M059J (cell line): ENCODE measurements at places on chromosomes 5 and 9. TPM values are rescaled to one million over a fixed set of nuclear protein-coding genes. Genes with fewer than 3 reads are reported as not detected.

SPAG8 gene
- 0.86 and 2.3 TPM in 2 replicates for total RNA-seq

F2RL2 gene
- 4.9 and 5.2 TPM in 2 replicates for total RNA-seq

HRCT1 gene
- 1.6 and 3.1 TPM in 2 replicates for total RNA-seq

TMEM171 gene
- total RNA-seq = 0.64 and 2.1 TPM in 2 replicates

NFX1 gene
- 21.4 and 24.5 TPM in 2 replicates for total RNA-seq

GPR150 gene
- 0.34 and 2.4 TPM in 2 replicates for total RNA-seq

ITK gene
- total RNA-seq = 0.10 TPM in 1 of 2 replicates, not detected in the other

GRCh38 chr9:70411930-70412831 lies 2.3 kb downstream of the KLF9 start:
- DNase-seq = peak; percentile 97

DNA sequence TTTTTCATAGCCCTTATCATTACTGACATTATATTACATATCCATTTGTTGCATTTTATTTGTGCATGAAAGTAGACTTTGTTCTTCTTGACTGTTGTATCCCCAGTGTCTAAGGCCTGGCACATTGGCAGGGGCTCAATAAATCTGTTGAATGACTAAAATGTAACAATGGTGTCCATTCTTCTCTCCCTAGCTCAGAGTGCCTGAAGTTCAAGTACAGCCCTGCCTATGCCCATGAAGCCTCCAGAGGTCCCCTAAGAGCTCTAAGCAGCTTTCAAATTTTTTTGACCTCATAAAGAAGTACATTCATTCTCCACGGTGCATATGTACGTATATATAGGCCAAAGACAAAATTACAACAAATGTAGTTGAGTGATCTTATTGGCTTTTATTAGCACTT lies 4.2 kb upstream of the BSPRY start:
- DNase-seq = no peak

DNA sequence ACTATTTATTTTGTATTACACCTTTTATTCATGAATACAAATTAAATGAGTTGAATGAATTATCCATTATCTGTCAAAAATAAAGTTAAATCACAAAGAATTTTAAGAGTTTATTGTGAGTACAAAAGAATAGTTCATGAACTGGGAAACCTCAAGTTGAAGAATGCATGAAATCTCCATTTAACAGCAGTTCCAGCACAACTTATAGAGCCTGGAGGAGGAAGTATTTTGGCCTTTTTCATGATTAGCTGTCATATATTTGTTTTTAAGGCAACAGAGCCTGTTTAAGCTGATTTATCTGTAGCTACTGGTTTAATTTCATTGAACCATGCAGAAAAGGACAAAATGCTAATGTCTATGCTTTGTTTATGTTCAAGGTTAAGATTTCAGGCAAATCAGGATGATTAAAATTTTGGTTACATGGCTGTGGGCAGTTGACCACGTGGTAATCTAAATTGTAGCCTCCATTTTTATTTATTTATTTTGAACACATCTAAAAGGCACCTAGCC lies 12.2 kb downstream of the SPINK1 start:
- no peak for DNase-seq

DNA sequence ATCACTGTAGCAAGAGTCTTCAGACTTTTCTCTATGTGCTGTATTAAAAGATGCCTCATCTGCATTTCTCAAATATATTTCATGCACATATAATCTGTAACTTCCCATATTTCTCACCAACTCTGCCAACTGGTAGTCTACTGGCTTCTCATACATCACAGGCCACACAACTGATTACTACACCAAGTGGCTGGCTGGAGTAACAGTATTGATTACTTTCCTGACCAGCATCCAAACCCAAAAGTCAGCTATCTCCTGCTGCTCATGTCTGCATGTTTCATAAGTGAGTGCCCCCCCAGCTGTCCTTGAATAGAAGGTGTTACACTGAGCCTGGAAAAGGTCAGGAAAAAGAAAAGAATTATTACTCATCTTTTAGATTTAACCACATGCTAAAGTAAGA lies 17.4 kb downstream of the ERCC8 start:
- no peak for DNase-seq

DNA sequence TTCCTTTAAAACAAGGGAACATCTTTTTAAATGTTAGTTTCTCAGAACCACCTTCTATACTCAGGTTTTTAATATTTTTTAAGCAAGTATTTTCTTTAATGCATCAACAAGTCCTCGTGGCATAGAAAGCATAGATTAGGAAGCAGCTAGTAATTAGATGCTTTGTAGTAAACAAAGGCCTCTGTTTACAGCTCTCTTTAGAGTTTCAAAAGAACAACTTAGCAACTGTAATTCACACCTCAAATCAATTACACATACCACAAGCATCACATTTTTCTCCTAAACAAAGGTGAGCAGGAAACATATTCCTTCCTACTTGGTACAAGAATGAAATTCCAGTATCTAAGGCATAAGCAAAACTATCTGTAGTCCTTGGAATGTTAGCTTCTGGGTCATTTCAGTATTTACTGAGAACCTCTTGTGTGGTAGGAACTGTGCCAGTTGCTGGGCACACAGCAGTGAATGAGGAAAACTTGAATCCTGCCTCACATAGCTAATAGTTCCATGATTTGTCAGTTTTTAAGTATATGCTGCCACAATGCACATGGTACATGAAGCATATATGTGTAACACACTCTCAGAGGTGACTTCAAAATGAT lies 249.1 kb downstream of the CEMIP2 start:
- no peak for DNase-seq

- no peak for DNase-seq
Measured at GRCh38 chr5:168147106-168147505, 144.3 kb upstream of the WWC1 start.

DNA sequence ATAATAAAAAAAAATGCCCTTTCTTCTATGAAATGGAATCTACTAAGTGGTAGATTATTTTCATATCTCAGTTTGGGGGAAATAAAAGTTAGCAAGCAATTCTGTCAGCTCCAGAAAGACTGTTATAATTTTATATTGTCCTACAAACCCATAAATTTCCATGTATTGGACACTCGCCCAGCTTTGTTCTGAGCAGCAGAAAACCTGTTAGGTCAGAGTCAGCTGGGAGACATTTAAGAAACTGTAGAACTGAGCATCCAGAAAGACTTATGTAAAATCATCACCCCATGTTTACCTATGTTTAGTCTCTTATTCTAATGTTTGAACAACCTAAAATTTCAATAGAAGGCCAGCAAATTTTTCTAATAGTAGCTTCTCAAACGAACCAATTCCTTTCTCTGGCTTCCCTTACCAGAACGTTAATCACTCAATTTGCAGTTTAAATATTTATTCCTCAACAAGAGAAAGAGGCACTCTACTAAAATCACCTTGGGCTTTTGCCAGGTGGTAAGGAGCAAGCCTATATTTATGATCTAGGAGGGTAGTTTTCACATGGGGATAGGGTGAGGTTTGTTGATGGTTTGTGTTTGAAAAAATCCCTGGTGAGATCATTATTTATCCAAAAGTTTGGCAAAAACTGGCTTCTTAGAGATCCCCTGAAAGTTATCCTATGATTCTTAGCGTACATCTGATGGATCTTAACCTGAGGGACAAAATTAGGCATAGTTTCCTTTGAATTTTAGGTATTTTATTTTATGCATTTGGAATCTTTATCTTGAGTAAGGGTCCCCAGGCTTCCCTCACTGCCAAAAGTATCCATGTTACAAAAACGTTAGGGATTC lies 34.4 kb downstream of the MACROH2A1 start:
- DNase-seq = no peak

DNA sequence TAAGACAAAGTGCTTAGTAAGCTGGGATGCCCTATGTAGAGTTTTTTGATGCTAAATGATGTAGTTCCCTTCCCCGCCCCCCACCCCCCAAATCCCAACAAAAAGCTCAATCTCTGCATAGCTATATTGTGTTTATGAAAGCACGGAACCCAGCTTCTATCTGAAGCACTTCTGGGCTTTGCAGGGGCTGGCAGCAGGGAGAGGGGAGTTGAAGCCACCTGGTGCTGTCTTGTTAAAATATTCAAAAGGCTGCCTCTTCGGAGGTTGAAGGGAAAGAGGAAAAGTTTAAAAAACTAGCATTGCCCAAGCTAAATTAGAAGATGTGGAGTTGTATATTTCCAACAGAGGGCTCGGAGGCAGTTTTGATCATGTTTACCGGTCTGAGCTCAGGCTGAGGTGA lies 5.0 kb upstream of the TNC start:
- DNase-seq = no peak

GRCh38 chr9:98974994-98975712 lies 31.4 kb downstream of the COL15A1 start:
- peak; percentile 79 for DNase-seq

DNA sequence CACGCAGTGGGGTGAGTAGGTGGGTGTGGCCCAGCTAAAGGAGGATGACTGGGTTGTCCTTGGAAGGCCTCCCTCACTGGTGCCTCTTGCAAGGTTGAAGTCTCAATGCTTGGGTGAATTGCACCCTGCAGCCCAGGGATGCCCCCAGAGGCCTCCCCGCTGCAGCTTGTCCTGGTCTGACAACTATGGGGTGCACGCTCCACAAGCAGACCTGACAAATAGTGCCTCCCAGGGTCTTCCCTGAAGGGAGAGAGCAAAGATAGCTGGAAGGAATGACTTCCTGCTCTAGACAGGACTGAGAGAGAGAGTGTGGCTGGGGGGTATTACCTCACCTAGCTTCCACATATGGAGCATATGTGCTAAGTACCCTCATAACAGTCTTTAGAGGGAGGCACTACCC lies 1.7 kb downstream of the PSD2 start:
- no peak for DNase-seq

GRCh38 chr5:94159144-94159543 lies 417.7 kb upstream of the POU5F2 start:
- no peak for DNase-seq
